Ovary (tissue), 10 donors: ENCODE measurements at places on chromosomes 5 and 9.
A peak's percentile ranks its signal among the peaks of the same experiment; 100 is the strongest.

- DNase-seq, result no peak
These were observed 52.5 kb upstream of the FST start for GRCh38 chr5:53427965-53428364.

GRCh38 chr9:121450241-121450640 is 49.4 kb downstream of the GGTA1 start:
- no peak for DNase-seq

- no peak for DNase-seq
These were observed 51.4 kb downstream of the APBA1 start for GRCh38 chr9:69620731-69621130.

- DNase-seq, result peak; percentile 79
These were observed 247.7 kb upstream of the ANKRD55 start for GRCh38 chr5:56480705-56481427.

DNA sequence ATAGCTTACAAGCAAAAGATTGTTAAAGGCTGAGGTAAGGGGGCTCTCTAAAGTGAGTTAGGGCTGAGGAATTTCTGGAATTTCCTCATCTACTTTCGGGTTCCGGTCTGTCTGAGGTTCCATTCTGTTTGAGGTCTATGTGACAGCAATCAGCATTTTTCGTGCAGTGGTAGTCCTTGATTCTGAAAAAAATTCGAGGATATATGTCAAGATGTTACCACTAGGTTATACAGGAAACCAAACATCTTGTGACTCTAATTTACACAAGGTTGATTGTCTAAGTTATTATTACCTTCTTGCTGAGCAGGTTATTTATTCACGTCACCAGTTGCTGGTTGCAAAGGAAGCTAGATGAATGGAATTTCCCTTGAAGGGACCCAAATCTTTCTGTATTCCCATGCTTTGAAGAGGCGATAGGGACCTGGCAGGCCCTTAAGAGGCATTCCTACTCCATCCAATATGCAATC is 35.2 kb downstream of the RLN2 start:
- DNase-seq, result no peak

DNA sequence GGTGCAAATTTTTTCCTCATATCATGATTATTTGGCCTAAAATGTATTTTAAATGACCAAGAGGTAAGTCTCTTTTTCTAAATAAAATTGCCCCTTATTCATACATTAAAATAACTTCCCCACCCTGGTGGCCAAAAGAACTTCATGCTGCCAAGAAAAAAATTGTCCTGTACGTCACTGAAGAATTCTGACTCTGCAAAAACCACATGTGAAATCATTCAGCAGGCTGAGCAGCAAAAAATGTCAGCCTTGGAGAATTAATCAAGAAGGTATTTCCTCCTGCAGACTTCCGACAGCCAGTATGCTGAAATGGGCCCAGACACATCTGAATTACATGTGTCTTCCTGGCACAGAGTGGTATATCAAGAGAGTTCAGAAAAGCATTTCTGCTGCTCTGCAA is 94.6 kb upstream of the HMHB1 start:
- no peak for DNase-seq

- no peak for DNase-seq
These were observed 480.8 kb upstream of the TNC start for GRCh38 chr9:115598751-115599150.

- no peak for DNase-seq
These were observed 336.8 kb upstream of the PUM3 start for GRCh38 chr9:3180696-3181048.

GRCh38 chr5:164051745-164052144 is 546.3 kb downstream of the MAT2B start:
- DNase-seq, result no peak

- DNase-seq, result no peak
These were observed 235.0 kb downstream of the FANCC start for GRCh38 chr9:95082401-95083084.

GRCh38 chr5:2602451-2603271 is 148.8 kb downstream of the IRX2 start:
- DNase-seq, result no peak

GRCh38 chr5:154573011-154573410 is 95.0 kb upstream of the HAND1 start:
- DNase-seq, result no peak

GRCh38 chr9:33265211-33265865 is 489 bp downstream of the CHMP5 start:
- no peak for DNase-seq

DNA sequence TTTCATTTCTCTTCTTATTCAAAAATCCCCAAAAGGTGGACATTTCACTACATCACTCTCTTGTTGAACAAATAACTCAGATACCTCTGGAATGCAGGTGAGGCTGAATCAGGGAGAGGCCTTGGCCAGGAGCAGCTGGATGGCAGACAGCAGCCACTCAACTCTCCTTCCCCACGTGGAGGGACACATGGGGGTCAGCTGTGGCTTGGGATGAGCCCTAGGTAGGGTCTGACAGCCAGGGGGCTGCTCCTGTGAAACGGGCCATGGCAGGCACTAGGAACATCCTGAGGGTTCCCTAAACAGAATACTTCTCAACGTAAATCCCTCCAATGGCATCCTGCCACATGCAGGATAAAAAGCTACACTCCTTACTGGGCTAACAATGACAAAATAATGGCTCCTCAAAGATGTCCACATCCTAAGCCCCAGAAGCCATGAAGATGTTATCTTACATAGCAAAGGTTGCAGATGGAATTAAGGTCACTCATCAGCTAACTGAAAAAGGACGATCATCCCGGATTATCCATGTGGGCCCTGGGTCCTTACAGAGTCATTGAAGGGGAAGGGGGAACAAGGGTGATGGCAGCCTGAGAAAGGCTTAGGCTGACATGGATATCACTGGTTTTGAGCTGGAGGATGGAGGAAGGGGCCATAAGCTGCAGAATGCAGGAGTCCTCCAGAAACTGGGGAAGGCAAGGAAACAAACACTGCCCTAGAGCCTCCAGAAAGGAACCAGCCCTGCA is 31.4 kb upstream of the S1PR3 start:
- DNase-seq, result no peak

- no peak for DNase-seq
These were observed 35.2 kb downstream of the ZCCHC9 start for GRCh38 chr5:81336556-81336955.

DNA sequence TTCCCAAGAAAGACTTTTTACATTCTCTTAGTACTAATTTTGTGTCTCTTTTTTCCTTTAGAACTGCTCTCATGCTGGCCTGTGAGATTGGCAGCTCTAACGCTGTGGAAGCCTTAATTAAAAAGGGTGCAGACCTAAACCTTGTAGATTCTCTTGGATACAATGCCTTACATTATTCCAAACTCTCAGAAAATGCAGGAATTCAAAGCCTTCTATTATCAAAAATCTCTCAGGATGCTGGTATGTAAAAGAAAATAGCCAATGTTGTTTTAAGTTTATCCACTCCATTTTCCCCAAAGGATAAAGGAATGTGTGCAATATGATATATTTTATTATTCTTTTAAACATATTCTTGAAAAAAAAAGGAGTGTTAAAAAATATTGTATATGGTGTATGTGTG is 27.3 kb upstream of the TTC23L start:
- no peak for DNase-seq

- DNase-seq, result no peak
These were observed 159.3 kb upstream of the TARS1 start for GRCh38 chr5:33281431-33281843.

- DNase-seq, result no peak
These were observed 100.5 kb upstream of the SNX2 start for GRCh38 chr5:122674385-122674784.

DNA sequence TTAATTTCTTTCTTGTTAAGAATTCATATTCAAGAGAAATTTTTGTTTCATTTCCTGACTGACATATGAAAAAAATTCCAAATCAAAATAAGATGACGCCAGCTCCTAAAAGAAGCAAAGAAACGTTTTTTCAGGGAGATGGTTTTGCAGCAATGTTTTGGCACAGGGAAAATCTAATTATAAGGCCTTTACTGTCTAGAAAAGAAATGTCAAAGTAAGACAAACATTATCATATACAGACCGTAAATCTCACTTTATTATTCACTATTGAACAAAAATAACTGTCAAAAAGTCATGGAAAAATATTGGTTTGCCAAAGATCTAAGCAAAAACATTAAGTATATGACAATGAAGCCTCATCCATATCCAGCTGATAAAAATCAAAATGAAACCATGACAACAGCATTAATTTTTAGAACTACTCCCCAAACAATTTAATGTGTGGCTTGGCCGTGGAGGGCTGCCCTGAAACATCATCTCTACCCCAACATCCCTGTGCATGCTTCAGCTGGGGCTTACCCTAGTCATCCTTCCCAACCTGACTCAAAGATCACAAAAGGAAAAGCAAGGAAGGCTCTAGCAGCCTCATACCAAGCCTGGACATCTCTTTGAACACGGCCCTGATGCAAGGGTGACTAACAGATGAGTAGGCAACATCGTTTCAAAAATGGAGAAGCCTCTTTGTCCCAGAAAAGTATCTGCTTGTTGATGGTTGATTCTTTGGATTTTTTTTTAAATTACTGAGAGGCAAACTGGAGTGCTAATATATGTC is 95.6 kb downstream of the ARSB start:
- DNase-seq, result no peak

- DNase-seq, result no peak
These were observed 806.9 kb upstream of the CDH9 start for GRCh38 chr5:27845248-27845647.

- DNase-seq, result no peak
These were observed 4.3 kb downstream of the FOXB2 start for GRCh38 chr9:77023726-77024125.

GRCh38 chr9:5562806-5563416 is 52.6 kb downstream of the PDCD1LG2 start:
- no peak for DNase-seq

- no peak for DNase-seq
These were observed 43.0 kb upstream of the PCAT7 start for GRCh38 chr9:94511955-94512265.

DNA sequence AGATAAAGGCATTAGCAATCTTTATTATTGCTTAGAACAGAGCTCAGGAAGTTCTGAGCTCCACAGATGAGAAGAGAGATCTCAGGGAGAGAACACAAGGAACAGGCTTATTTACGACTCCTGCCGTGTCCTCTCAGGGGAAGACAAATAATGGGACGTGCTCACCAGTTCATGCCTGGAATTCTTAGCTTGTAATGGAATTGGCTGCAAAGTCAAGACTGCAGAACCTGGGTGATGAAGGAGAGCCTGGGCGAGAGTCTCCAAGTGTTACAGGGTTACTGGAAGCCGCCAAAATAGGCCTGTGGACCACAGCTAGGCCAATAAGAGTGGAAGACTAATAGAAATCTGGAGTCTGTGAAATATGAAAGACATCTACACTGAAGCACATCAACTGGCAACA is 174.5 kb upstream of the ADAMTSL1 start:
- DNase-seq, result no peak

DNA sequence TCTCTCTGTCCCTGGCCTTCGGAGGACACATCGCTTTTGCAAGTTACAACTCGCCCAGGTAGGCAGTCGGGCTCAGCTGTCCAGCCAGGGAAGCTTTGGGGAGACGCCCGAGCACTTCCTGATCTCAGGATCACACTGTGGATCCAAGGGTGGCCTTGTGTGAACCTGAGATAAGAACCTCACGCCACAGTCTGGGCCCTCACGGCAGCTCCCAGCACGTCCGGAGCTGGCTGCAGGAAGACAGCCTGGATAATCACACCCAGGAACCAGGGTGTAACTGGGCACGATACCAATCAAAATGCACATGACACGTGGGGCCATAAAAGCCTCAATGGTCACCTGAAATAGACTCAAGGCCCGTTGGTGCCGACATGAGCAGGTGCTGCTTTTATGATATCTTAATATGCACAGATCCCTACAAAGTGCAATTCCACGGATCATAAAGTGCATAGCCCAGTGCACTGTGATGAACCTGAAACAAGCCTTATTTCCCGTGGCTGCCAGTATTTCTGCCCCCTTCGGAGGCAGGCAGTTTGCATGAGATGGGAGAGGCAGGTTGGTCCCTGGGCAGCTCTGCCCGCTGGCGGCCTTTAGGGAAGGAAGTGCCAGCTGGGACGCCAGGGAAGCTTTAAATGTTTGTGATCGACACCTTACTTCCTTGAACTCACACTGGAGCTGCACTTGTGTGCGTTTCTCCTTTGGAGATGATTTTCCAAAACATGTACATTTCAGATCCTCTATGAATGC is 14.5 kb downstream of the SLC6A18 start:
- no peak for DNase-seq

- DNase-seq, result no peak
These were observed 405.5 kb downstream of the KIF4B start for GRCh38 chr5:155418960-155419579.

- DNase-seq, result no peak
These were observed 65.8 kb downstream of the KCTD16 start for GRCh38 chr5:144236499-144236898.

GRCh38 chr5:56440871-56441740 is 208.0 kb upstream of the ANKRD55 start:
- DNase-seq, result no peak

- DNase-seq, result no peak
These were observed 44.0 kb downstream of the GGTA1 start for GRCh38 chr9:121455527-121456239.
